ENCODE measurements at places on chromosomes 11 and 22. TPM values are rescaled to one million over a fixed set of nuclear protein-coding genes. Genes with fewer than 3 reads are reported as not detected.

Gene SERPING1
- 516 TPM for total RNA-seq

Gene GAB4
- not detected for total RNA-seq

Gene P2RY6
- 6.7 TPM for total RNA-seq

Gene RHOD
- total RNA-seq: 22.2 TPM

Gene CCDC89
- 0.84 TPM for total RNA-seq

Gene OR5P2
- not detected for total RNA-seq

Gene GAL3ST1
- not detected for total RNA-seq

Gene SLC37A2
- 17.5 TPM for total RNA-seq

Gene NTM
- total RNA-seq: 2.9 TPM

Gene RAB3IL1
- 36.5 TPM for total RNA-seq

Gene KRTAP5-1
- total RNA-seq: not detected

Gene TMPRSS4
- not detected for total RNA-seq

Gene TRIM6
- 1.4 TPM for total RNA-seq

Gene LMO1
- total RNA-seq: not detected

Gene TMPRSS5
- 0.80 TPM for total RNA-seq

Gene ROBO3
- total RNA-seq: 14.8 TPM

Data from mesenteric fat pad (tissue), 1 donor.